ENCODE measurements at places on chromosomes 3 and 15.

GRCh38 chr15:88276821-88277410 is 20.4 kb upstream of the NTRK3 start:
- DNase-seq, result no peak

- DNase-seq, result no peak
Observed at GRCh38 chr15:99335508-99335907, 84.2 kb downstream of the LRRC28 start.

- no peak for DNase-seq
Observed at GRCh38 chr3:188661806-188662205, 507.8 kb downstream of the LPP start.

- DNase-seq, result peak; percentile 72
Observed at GRCh38 chr3:8110966-8111798, 390.4 kb upstream of the LMCD1 start.

DNA sequence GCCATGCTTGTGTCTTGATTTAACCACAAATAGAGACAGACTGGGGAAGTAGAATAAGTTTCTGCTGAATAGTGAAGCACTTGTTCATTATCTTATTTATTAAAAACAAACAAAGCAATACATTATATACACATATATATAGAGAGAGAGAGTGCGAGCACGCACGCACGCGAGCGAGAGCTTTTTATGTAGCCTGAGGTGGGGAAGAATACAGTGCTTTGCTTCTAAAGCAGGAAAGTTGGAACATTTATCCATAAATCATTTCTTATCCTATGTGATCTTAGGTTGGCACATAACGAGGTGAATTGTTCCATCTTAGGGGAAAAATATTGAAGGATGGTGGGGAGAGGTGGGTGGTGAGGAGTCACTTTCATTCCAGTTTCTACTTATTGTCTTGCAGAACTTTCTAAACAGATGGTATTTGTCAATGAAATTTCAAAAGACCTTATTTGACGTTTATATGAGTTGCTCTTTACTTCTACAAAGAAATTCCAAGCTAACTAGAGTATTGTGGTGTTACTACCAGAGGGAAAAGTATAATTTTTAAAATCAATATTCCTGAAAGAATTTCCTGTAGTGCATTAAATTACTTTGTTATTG is 110.0 kb downstream of the ATG7 start:
- DNase-seq, result no peak

DNA sequence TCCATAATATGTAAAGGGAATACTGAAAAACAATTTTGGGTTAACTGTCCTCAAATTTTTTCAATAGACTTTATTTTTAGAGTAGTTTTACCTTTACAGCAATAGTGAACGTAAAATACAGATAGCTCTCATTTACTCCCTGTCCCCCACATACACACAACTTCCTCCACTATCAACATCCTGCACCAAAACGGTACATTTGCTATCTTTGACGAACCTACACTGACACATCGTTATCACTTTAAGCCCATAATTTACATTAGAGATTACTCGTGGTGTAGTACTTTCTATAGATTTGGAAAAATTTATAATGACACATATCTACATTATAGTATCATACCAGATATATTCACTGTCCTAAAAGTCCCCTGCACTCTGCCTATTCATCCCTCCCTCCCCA is 16.9 kb upstream of the P2RY1 start:
- no peak for DNase-seq

GRCh38 chr3:184348057-184348382 is 10.6 kb downstream of the FAM131A start:
- no peak for DNase-seq

- DNase-seq, result no peak
Observed at GRCh38 chr15:59998305-59998949, 5.7 kb upstream of the FOXB1 start.

GRCh38 chr3:39358333-39358732 is 24.8 kb upstream of the SLC25A38 start:
- DNase-seq, result no peak

- DNase-seq, result no peak
Observed at GRCh38 chr3:197226179-197226578, 72.2 kb downstream of the DLG1 start.

DNA sequence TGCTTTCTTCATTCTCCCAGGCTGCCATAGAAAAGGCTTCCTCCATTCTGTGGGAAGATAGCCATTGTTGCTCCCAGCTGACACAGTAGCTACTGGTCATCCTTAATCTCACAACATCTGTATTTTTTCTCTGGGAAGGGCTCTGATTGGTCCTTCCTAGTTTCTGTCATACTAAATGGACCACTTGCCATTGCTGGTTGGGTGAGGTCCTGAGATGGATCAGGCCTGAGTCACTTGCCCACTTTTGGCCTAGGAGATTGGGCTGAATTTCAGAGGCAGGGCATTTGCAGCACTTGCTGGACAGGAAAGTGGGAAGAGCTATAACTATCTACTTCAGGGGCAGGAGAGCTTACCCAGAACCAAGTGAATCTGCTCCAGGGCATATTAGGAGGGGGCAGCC is 106.5 kb upstream of the PROK2 start:
- DNase-seq, result no peak

DNA sequence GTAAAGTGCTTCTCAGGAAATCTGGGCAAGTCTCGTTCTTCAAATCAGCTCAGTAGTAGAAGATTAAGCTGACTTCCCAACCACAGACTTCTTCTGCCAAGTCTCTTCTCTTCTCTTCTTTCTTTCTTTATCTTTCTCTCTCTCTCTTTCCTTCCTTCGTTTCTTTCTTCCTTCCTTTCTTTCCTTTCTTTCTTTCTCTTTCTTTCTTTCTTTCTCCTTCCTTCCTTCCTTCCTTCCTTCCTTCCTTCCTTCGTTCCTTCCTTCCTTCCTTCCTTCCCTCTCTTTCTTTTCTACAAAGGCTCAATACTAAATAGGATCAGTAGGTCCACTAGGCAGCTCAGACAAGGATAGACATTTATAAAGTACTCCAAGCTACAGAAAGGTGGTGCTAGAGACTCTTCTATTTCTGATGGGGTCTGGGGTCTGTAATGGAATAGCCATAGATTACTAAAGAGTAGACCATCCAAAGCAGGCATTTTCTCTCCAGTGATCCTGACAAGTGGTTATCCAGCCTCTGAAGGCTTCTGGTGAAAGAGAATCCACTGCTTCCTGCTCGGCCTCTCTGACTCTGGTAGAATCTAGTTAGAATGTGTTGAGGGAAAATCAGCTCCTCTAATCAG is 100.8 kb downstream of the TPRG1 start:
- no peak for DNase-seq

- no peak for DNase-seq
Observed at GRCh38 chr3:11529281-11529680, 114.4 kb downstream of the VGLL4 start.

DNA sequence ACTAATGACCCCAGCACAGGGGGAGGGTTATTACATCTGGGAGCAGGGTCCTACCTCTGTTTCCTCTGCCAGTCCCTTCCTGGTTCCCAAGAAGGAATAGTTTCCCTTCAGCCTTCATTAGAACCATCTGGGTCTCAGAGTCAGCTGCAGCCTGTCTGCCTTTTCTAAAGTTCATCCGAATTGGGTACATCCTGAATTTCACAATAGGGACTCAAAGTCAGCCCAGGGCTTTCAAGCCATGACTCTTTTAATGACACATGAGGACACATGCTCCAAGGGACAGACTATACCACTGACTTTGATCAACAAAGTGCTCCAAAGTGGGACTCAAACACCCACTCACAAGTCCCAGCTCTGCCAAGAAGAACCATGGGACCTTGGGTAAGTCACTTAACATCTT is 12.7 kb upstream of the CRABP1 start:
- no peak for DNase-seq

DNA sequence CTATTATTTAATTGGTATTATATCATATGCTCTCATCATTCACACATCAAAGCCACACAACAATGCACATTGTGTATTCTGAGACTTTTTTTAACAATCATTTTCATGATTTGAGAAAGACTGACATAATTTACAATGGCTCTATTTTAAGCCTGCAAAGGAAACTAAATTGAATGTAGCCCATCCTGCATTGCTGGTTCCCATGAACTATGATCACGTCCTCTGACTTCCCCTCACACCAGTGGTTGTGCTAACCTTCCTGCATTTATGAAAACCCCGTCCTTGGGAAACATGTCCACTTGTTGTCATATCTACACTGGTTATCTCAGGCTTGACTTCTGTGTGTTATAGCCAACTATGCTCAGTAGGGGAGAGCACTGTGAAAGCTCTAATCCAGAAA is 546.2 kb downstream of the MECOM start:
- DNase-seq, result no peak

DNA sequence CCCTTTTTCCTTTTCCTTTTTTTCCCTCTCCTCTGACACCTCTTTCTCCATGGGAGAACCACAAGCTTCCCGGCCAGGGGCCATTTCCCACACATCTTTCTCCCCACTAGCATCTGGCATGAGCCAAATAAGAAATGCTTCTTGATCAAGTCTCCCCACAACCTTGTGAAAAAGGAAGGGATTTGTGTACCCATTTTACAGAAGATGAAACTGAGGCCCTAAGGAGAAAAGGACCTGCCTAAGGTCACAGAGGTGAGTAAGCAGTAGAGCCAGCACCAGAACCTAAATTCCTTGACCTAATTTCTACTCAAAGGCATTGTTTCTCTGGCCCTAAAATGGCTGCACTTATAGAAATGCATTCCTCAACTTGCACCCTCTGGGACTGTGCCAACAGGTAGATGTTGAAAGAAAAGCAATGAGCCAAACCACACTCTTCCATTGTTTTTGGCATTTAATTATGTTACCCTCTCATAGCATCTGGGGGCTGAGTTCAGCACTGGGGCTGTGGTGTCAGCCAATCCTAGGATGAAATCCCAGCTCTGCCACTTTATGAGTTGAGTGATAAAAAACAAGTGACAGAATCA is 81.7 kb upstream of the TLE3 start:
- no peak for DNase-seq

GRCh38 chr3:56291953-56292352 is 176.3 kb downstream of the ERC2 start:
- no peak for DNase-seq

DNA sequence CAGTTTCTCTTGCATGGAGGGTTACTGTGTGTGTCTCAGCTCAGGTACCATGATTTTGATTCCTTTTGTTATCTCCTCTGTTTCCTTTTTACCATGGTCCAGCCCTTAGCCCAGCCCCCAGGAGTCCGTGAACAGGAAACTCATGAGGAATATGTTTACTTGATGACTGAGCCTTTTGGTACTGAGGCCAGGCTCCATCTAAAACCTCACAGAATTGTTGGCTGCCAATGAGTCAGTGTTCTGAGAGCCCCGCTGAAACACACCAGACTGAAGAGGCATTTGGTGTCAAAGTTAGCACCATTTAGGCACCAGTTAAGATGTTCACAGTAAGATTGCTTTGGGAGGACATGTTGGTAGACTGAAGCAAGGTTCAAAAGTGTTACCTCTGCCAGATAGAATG is 80.9 kb downstream of the DGKG start:
- no peak for DNase-seq

- DNase-seq, result no peak
Observed at GRCh38 chr15:62165104-62165792, at the start of gene C2CD4B. TSS of gene C2CD4B (minus strand) at chr15:62165285. CDS start at chr15:62164984, 301 bp downstream.

DNA sequence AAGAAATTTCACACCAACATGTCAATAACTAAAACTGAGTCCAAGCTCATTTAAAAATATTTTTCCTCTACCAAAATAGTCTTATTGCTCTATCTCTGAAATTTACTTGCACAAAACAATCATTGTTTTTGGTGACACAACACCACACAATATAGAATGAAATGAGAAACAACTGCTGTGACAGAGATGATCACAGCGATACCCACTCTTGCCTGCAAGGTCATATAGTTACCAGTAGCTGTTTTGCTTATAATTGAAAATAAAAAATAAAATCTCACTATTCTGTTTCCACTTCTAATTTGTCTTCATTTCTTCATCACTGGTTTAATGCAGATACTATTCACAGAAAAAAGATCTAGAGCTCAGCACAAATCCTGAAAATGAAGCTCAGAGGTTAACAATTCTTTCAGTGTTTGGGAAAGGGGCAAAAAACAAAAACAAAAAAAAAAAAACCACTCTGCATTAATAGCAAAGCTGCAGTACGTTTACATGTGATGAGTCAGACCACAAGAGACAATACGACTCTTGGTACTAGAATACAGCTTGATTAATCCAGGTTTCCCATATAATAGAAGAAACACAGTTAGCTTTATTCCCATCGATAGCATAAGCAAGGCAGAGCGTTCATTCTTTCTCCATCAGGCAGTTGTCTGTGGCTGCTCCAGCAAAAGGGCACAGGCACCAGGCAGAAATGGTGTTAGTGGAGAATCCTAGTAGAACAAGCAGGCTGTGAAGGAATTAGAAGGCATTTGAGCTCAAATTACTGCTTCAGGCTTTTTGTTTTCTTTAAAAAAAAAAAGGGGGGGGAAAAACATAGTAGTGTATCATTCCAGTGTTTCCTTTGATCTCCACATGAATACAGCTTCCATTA is 773 bp downstream of the ANKRD28 start:
- DNase-seq, result peak; percentile 35

GRCh38 chr15:61155741-61156700 is 73.1 kb downstream of the RORA start:
- no peak for DNase-seq

GRCh38 chr3:73538486-73538885 is 86.3 kb downstream of the PDZRN3 start:
- DNase-seq, result no peak

Measured in C1 segment of cervical spinal cord (tissue), 14 donors.